NCI-H2107 (cell line): ENCODE measurements at places on chromosomes 1 and 21.

GRCh38 chr1:233034836-233035235 lies 84.4 kb downstream of the NTPCR start:
- DNase-seq: no peak

DNA sequence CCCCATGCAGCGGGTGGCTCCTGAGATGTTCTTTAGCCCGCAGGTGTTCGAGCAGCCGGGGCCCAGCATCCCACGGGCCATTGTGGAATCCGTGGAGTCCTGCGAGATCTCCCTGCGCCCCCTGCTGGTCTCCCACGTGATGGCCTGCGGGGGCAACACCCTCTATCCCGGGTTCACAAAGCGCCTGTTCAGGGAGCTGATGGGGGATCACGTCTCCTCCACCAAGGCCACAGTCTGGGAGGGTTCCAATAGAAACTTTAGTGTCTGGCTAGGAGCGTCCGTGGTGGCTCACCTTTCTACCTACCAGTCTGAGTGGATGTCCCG lies 71.0 kb downstream of the ACTL8 start:
- DNase-seq: no peak

GRCh38 chr1:186659890-186660341 lies 20.3 kb downstream of the PTGS2 start:
- no peak for DNase-seq

DNA sequence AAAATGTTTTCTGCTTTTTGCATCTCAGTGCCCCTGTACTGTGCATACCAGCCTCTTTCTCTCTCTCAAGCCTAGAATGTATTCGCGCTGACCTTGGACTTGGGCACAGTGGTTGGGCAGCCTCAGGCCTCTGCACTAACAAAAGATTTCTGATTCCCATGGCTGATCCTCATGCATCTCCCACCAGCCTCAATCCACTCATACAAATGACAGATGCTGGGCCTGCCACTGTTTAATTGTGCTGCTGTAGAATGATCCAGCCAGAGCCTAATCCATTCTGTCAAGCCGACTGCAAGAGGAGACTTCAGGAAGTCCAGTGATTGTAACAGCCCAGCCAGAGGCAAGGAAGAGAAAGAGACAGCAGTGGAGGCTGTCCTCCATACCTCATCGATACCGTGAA lies 180.8 kb downstream of the ASTN1 start:
- no peak for DNase-seq
